NCI-H748 treated with DMSO at 0.1 percent for 48 hours (cell line): ENCODE measurements at places on chromosomes 6 and 20.
A peak's percentile ranks its signal among the peaks of the same experiment; 100 is the strongest.

GRCh38 chr6:25295651-25296050 lies 16.5 kb downstream of the CARMIL1 start:
- DNase-seq = no peak

DNA sequence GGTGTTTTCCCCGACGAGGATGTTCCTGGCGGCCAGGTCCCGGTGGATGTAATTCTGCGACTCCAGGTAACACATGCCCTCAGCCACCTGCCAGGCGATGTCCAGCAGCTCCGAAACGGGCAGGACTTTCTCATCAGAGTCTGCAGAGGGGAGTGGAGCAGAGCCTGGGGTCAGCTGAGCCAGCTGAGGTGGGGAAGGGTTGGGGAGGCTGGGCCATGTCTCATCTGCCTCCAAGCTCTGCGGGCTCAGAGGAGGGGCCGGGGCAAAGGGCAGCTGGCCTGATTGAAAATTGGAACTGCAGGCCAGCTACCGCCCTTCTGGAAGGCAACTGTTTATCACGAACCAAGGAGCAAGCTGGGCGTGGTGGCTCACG lies 6.4 kb downstream of the PTK6 start:
- DNase-seq = no peak

DNA sequence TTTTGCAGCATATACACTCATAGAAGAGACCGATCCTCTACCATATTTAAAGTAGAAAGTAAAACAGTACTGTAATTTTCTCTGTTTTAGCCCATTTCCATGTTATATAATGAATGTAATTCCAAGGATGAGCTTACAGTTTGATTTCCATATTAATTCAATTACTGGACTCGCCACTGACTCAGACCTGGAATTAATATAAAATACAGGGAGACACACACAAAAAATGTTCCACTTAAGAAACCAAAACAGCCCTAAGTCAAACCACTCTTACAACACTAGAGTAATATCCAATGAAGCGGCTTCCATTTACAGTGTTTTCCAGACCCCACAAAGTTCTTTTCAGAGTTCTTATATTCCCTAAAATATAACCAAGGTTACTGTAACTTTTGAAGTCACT lies 110.6 kb downstream of the BACH2 start:
- DNase-seq = no peak

DNA sequence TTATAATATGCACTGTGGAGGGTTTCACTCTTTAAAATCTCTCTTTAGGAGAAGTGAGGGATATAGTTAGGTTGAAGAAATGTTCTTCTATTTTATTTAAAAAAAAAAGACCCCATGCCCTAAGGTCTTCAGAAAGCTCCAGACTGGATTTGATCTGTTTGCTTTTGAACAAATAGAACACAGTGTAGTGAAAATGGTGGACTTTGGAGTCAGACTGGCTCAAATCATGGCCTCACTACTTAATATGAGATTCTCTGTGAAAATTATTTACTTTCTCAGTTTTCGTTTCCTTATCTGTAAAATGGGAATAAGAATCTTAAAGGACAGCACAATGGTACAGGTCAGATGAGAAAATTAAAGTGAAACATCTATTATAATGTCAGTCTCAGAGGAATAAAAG lies 203.9 kb downstream of the ASCC3 start:
- no peak for DNase-seq

DNA sequence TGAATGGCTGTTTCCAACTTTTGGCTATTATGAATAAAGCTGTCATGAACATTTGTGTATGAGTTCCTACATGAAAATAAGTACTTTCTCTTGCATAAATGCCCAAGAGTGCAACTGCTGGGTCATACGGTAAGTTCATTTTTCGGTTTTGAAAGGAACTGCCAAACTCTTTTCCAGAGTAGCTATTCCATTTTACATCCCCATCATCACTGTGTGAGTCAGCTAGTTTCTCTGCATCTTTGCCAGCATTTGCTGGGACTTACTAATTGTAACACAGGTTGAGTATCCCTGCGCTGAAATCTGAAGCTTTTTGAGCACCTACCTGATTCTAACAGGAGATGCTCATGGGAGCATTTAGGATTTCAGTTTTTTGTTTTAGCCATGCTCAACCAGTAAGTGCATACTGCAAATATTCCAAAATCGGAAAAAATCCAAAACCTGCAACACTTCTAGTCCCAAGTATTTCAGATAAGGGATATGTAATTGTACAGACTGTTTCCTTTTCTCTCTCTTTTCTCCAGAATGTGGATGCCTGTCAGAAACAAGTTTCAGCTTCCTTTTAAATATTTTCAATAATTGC lies 118.4 kb downstream of the DTNBP1 start:
- DNase-seq = no peak

DNA sequence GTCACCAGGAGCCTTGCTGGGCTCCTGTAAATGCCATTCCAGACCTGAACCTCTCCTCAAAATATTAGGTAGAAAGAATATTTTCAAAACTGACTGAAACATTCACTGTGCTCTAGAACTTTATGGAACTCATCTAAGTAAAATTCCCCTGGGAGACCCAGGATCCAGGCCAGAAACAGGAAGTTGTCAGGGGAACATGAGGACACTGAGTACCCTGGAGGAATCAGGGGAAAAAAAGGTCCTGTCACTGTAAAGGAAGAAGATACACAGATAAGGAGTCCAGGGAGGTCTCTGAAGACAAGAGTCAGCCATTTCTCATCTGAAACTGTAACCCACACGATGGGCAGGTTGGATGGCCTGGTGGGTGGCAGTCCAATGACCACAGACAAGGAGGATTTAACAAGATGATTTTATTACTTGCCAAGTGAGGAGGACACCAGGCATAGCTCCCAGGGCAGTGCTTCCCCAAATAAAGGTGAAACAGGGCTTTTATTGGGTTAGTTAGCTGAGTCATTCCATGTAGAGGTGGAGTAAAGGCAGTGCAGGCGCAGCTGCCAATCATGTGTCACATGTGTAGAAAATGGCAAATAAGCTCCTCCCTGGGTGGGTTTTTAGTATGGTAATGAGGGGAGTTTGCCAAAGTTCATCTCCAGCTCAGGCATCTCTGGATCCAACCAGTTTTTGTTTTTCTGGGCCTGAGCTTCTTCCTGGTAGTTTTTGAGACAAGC lies 138.5 kb downstream of the RCAN2 start:
- DNase-seq = no peak

DNA sequence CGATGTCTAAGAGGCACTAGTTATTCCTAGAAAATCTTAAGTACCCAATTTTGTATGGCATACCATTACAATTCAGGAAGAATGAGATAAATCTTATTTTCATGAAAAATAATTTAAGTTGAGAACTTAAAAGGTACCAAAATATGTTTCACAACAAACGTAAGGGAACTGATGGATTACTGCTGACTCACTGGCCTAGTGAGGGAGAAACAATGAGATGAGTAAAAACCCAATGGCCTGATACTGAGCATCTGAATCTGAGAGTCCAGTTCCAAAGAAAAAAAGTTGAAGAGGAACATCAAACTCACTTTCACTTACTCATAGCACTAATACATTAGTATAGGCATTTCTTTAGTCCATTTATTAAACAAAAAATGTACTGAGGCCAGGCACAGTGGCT lies 56.0 kb downstream of the MDN1 start:
- no peak for DNase-seq

GRCh38 chr6:170443151-170443662 lies 109.9 kb downstream of the PSMB1 start:
- DNase-seq = no peak

GRCh38 chr20:58577871-58578598 lies 62.8 kb upstream of the APCDD1L start:
- no peak for DNase-seq

DNA sequence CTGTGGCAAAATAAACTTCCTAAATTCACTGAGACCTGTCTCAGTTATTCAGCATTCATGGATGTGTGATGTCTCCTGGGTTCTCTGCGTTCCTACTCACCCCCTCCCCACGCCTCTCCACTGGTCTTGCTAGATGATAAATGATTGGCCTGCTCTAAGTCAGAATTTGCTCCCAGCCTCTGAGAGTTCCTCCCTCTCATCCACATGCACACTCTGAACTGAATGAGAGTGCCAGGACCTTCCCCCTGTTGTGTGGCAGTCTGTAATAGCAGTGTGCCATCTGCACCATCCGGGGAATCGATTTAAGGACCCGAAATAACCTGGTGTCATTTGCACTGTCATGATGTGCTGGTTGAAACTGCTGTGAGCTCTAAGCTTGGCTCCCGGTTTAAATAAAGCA lies 135.8 kb upstream of the AFDN start:
- DNase-seq = no peak

DNA sequence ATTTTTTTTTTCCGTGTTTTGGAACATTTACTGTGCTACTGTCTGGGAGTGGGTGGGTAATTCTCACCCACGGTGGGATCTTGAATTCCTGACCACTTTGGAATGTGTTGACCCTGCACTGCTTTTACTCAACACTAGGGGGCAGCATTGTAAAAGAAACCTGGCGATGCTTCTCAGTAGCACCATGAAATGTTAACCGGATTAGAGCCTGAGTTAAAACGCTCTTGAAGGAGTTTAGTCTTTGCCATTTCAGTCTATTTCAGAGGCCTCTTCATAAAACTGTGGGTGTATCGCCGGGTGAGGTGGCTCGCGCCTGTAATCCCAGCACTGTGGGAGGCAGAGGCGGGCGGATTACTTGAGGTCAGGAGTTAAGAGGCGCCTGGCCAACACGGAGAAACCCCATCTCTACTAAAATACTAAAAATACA lies 114.4 kb upstream of the PRND start:
- peak; percentile 83 for DNase-seq

GRCh38 chr6:28923318-28924102 lies at the start of gene TRIM27:
TRIM27 (minus strand) TSS chr6:28923985; CDS start chr6:28923632, 353 bp downstream.
- DNase-seq = peak; percentile 89

GRCh38 chr6:12030993-12031550 lies 19.0 kb downstream of the HIVEP1 start:
- no peak for DNase-seq

GRCh38 chr6:29967379-29968010 lies 25.2 kb downstream of the HLA-A start:
- DNase-seq = no peak

- DNase-seq = no peak
These were observed 124.1 kb upstream of the ESR1 start for GRCh38 chr6:151683381-151683780.

- no peak for DNase-seq
These were observed 103.1 kb upstream of the ENPP5 start for GRCh38 chr6:46273911-46274310.

- DNase-seq = peak; percentile 99
These were observed at the start of gene PCNA for GRCh38 chr20:5119435-5120184. PCNA (minus strand) TSS chr20:5119958; CDS start chr20:5119798, 160 bp downstream.

DNA sequence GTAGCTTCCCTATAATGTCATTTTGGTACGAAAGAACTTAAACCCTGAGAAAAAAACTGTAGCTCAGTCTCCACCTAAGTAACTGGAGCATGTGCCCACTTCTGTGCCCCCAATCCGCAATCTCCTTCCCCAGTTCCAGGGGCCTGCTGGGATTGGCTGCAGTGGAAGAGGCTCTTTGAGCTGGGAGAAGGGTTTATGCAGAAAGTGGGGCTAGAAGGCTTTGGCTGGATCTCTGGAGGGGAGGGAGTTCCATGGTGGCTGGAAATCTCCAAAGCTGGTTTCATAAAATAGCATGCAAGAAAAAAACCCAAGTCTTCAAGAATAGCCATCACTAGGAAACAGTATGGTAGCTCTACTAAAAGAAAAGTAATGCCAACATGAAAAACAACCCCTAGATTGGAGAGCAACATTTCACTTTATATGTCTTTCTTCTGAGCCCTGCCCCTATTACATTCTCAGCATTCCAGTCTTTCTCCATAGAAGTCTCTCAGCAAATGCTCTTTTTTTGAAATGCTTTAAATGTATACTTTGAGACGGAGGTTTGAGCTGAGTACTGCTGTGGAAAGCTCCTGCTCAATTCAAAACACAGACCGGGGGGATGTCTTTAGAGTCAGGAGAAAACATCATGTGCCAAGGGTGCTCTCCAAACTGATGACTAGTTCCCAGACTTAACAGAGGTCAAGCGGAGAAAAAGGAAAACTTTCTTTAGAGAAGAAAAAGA lies 36.0 kb upstream of the FOXO3 start:
- DNase-seq = no peak

DNA sequence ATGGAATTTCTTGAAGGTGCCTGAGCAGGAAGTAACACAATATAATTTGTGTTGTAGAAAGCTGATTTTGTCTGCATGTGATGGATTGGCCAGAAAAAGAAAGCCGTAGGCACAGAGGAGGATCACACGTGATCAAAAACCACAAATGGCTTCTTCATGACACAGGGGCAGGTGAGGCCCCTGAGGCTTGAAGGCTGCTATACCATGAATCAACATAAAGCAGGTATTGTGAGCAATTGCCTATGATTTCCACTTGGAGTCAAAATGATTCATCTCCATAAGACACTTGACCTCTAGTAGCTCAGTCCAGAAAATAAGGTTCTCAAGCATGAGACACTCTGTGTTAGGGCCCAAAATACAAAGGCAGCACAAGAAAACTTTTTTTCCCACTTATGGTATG lies 42.4 kb upstream of the EYA4 start:
- no peak for DNase-seq

DNA sequence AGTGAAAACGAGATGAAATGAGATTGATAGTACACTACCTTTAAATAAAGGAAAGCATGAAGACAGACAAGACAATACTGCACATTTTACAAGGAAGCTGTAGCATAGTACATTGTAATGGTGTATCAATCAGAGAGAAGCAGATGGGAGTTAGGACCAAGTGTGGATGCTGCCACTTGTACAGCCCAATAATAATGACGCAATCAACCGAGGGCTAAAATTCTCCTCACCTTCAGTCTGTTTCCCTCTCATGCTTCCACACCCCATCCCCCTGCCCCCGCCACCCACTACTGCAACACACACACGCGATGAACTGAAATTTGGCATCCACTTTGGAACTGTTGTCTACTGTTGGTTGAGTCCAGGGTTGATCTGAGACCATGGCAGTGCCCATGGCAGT lies 12.4 kb upstream of the HDGFL1 start:
- no peak for DNase-seq

DNA sequence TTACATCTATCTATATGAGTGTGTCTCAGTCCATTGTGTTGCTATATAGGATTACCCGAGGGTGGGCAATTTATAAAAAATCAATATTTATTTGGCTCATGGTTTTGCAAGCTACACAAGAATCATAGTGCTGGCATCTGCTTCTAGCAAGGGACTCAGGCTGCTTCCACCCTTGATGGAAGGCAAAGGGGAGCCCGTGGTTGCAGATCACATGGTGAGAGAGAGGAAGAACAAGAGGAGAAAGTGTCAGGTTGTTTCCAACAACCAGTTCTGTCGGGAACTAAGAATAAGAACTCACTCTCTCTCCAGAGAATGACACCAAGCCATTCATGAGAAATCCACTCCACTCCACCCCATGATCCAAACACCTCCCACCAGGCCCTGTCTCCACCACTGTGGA lies 48.2 kb upstream of the TENT5A start:
- no peak for DNase-seq

DNA sequence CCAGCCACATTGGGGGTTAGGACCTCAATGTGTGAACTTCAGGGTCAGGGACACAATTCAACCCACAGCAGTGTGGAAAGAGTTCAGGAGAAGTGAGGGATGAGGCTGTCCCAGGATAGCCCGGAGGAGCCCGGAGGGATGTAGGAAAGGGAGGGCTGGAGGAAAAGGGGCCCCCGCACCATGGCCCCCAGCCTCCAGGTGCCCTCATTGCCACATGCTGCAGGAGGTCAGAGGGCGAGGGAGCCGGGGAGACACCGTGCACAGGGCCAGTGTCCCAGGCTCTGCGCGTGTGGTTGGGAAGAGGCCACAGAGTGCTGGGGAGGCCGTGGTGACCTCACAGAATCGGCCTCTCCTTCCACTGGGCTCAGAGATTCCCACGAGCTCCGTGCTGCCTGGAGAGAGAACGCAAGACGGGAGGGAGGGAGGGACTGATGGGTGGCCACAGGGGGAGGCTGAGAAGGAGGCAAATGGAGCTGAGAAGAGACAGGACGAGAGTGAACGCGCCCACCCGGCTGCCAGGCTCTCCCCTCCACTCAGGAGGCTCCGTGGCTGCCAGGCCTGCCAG lies 215.1 kb downstream of the DLL1 start:
- DNase-seq = no peak
